DMS79 (cell line): ENCODE measurements at places on chromosomes 5 and 9.

DNA sequence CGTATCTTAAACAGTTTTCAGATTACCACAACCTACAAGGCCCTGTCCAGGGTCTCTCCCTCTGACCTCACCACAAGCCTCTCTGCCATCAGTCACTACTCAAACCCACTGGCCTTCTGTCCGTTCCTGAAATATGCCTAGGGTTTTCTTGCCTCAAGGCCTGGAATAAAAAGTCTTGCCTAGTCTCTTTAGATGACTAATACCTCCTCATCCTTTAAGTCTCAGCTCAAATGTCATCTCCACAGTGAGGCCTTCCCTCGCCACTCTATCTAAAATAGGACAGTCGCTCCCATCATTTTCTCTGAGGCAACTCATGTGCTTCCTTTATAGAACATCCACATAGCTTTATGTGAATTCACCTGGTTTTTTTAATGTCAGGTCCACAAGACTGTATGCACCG is 5.2 kb downstream of the DENND1A start:
- no peak for DNase-seq

DNA sequence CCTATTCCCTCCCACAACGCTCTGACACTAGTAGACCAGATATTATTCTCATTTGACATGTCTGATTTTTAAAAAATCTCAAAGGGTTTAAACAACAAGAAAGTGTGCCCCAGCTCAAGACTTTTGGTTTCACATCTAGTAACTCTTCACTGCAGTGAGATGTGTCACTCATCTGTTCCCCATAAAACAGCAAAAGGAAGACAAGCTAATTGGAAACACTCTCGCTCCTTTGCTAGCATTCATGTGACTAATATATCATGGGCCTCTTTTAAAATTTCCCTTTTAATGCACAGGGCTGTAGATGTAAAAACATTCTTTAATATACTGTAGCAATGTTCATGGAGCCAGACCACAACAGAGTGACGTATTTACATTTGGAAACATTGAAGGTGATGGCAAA is 372.6 kb downstream of the ZNF608 start:
- no peak for DNase-seq

- DNase-seq = no peak
These were observed 124.7 kb upstream of the FTMT start for GRCh38 chr5:121726991-121727390.

DNA sequence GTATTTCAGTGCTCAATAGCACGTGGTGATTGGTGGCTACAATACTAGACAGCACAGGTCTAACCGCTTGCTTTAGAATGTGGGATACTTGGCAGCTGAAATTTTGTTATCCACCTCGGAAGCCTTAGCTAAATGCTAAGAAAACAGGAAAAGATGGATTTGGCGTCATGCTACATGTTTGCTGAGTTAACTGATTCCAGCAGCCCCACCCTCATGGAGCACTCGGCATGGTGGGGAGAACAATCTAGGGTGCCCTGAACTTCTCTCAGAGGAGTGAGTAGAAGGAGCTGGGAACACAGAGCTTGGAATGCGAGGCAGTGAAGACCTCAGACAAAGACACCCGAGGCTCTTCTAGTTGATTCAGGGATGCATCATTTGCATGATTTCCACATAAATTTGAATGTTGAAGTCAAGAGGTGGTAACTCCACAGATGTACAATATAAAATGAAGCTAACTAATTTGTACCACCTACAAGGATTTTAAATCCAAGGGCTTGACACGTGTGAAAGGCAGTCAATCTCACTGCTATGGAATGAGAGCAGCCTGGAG is 145.1 kb upstream of the FSTL4 start:
- DNase-seq = no peak

DNA sequence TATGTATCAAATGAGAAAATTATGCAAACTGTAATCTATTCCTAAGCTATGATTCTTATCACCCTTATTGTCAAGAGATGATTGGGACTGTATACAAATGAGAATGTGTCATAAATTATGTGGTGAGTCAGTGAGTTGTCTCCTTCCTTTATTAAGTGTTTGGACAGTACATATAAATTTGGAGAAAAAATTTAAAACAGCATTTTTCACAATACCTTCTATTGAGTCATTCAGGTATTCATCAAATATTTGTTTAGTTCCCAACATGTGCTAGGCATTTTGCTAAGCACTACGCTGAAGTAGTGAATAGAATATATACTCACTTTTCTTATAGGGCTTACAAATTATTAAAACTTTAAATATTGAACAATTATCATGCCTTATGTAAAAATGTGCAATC is 36.3 kb upstream of the PTPRD start:
- DNase-seq = no peak

GRCh38 chr9:107870221-107870620 is 380.7 kb upstream of the KLF4 start:
- no peak for DNase-seq

GRCh38 chr5:9869616-9870288 is 239.6 kb upstream of the TAS2R1 start:
- no peak for DNase-seq

GRCh38 chr9:38036359-38037084 is 32.5 kb downstream of the SHB start:
- no peak for DNase-seq

- DNase-seq = no peak
These were observed 20.6 kb downstream of the SHB start for GRCh38 chr9:38048316-38048969.

- DNase-seq = no peak
These were observed 558.0 kb downstream of the PDE4D start for GRCh38 chr5:59335544-59335943.

GRCh38 chr9:4985386-4986266 is 554 bp downstream of the JAK2 start:
- DNase-seq = peak; percentile 3
